GM12878 (cell line): ENCODE measurements at places on chromosomes 13 and 19. TPM values are rescaled to one million over a fixed set of nuclear protein-coding genes. Genes with fewer than 3 reads are reported as not detected.
A peak's percentile ranks its signal among the peaks of the same experiment; 100 is the strongest.

DNA sequence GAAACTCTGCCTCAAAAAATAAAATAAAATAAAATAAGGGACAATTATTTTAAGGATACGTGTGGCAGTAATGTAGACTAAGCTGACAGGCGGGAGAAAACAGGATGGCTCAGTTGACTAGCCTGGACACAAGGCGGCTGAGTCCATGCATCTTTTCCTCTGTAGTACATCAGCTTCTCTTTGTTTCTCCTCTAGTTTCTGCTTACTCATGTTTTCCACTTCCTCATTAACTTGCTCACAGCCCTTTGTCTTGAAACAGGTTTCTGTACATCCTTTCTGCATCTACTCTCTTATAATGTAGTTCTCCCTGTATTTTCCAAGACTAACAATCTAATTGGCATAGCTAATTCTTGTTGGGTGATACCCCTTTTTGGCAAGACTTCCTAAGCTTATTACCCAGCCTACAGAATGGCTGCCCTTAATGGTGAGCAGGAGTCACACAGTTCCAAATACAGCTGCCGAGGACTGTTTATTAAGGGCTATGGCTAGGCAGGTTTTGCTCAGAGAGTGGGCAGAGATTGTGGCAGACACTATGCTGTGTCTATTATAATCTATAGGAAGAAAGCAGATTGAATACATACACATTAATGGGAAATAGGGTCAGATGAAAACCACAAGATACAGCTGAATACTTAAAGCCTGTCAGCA lies 58.7 kb upstream of the KLF5 start:
- DNase-seq = peak; percentile 21

GRCh38 chr13:44012910-44013757 lies 133.4 kb downstream of the LACC1 start:
- no peak for DNase-seq

DNA sequence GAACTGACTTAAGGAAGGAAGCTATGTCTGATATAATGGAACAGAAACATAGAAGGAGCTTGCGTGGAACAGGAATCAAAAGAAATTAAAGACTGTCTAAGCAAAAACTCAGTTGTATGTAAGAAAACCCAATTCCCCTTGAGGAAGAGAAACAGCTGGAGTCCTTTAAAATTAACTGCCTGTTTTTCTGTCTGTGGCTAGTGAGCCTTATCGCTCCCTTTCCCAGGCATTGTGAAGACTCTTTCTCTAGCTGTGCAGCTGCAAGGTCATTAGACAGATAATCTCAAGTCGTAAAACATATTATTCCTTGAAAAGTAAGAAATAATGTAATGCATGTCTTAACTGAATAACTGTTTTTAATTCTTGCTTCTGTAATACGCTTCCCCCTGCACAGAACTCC lies 39.7 kb upstream of the IGSF23 start:
- no peak for DNase-seq

GRCh38 chr19:9494096-9494495 lies 4.3 kb downstream of the ZNF560 start:
- no peak for DNase-seq

Gene ZNF264
- 22.9 and 24.3 TPM in 2 replicates for total RNA-seq
